Body of pancreas (tissue), 4 donors: ENCODE measurements at places on chromosomes 2 and 18.

DNA sequence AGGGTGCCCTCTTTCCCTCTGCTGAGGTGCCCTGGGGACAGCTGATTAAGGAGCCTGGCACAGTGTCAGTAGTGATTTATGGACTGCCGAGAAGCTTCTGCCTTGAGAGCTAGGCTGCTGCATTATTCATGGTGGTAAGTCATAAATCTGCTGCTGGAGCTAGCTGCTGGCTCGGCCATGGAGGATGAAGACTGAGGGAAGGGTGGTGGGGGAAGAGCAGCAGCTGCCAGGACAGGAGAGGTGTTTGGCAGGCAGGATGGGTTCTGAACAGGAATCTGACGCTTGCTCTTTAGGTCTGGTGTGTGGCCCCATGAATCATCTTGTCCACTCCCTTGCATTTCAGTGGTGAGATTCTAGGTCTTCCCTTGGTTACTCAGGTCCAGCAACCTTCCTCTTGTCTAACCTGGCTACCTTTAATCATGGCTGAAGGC, 296.3 kb downstream of the DYSF start:
- DNase-seq: no peak

GRCh38 chr2:240369335-240369734, 66.1 kb upstream of the GPC1 start:
- DNase-seq: no peak

DNA sequence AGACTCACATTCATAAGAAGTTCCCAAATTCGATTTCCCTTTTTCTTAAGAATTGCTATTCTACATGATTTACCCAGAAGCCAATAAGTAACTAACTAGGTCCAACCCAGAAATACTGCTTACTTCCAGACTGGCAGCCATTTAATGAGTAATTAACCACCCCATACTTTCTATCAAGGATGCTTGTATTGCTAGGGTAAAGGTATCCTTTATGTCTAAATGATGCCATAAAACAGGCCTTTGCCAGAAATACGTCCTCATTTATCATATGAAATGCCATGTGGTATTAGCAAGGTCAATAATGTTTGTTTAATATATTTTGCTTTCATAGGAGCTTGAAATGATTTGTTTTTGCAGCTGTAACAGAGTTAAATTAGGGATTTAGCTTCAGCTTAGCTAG, 56.1 kb downstream of the PLEKHM3 start:
- no peak for DNase-seq

- DNase-seq: no peak
These were observed 68.4 kb upstream of the CTDP1 start for GRCh38 chr18:79611040-79611681.

DNA sequence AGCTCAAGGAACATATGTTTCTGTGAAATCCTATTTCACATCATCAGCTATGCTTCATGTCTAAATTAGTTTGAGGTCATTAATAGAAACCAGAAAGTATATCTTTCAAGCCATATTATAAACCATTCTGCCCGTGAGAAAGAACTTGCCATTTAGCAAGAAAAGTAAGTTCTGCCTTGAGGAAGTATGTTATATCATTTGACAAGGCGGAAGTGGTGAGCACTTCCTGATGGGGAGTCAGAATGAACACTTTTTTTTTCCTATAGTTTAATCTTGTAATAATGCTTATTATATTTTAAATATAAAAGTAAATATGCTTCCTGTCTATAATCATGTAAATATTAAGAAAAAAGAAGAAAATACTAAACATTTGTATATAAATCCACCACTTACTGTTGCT, 39.3 kb upstream of the NRXN1 start:
- no peak for DNase-seq

GRCh38 chr2:159072795-159073194, 104.4 kb downstream of the TANC1 start:
- no peak for DNase-seq

DNA sequence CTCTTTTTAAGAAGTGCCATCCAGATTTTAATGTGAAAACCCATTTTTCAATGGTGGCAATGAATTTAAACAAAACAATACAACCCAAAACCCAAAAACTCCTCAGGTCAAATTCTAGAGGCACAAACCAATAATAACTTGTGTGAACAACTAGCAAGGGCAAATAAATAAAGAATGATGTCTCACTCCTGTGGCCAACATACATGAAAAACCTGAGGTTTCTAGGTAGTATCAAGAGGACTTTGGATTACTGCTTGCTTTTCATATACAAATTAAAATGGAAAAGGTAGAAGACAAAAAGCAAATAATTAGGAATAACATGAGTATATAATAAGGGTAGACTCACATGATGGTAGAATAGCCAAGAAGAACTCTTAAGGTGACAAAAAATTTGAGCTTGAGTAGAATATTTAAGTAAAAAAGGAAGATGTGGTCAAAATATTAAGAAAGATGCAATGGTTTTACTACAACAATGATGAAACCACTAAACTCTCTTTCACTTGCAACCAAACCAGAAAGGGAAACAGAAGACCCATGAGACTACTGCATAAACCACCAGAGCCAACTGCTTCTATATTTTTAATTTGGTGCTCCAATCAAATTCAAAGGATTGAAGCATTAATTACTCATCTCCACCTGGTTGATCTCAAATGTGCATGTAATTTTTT, 53.5 kb downstream of the DARS1 start:
- no peak for DNase-seq

- peak; percentile 40 for DNase-seq
These were observed at the start of gene ITGA4 for GRCh38 chr2:181457121-181457740. TSS of gene ITGA4 (plus strand) at chr2:181457386. CDS start at chr2:181457655, 269 bp downstream.

- no peak for DNase-seq
These were observed 31.7 kb upstream of the CERS6 start for GRCh38 chr2:168424112-168424951.

- no peak for DNase-seq
These were observed 68.7 kb upstream of the EDAR start for GRCh38 chr2:109057686-109058085.
